ENCODE measurements at places on chromosomes 5 and 9.

GRCh38 chr5:25974451-25974850 is 1063.9 kb downstream of the CDH9 start:
- no peaks in the 10 kb centered on the region for H3K27me3 ChIP-seq
- no peak overlapping the region for H3K4me3 ChIP-seq
- no peak for DNase-seq
- H3K27ac ChIP-seq: no peak overlapping the region
- H3K36me3 ChIP-seq: no peaks in the 10 kb centered on the region
- H3K4me1 ChIP-seq: no peaks in the 10 kb centered on the region

DNA sequence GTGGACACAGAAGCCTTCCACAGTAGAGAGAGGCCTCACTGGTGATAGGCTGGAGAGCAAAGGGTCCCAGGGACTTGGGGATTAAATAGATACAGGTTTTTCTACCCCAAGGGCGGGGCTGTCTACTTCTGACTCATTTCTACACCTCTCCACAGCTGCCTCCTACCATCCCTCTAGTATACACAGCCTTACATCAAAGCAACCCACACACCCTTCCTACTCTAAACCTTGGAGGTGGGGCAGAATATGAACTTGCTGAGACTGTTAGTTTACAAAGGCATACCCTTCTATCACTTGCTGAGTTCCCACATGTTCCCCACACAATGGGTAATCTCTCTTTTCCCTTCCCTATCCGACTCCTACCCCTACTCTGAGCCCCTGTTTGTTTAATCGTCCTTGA is 19.9 kb upstream of the PCA3 start:
- H3K4me1 ChIP-seq: no peaks in the 10 kb centered on the region
- no peak overlapping the region for H3K27ac ChIP-seq
- peaks cover 2% of the 10 kb centered on the region for H3K27me3 ChIP-seq

DNA sequence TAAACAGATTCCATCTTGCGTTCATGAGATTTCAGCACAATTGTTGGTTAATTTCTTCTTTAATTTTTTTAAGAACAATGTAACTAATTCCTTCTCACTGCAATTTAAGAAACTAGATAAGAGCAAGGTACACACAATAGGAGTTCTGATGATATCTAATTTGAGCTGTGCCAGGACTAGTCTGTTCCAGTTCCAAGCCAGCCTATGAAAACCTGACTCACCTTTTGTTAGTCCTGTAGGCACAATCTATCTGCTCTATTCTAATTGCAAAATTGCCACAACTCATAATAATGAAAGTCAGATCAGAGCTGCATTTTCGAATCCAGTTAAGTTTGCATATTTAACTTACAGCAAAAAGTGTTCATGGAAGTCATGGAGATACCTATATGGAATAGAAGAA is 494.1 kb upstream of the TUSC1 start:
- no peak for DNase-seq
- no peak overlapping the region for H3K4me3 ChIP-seq
- H3K27ac ChIP-seq: no peak overlapping the region
- H3K4me1 ChIP-seq: no peaks in the 10 kb centered on the region
- H3K36me3 ChIP-seq: no peaks in the 10 kb centered on the region

- H3K4me1 ChIP-seq: no peaks in the 10 kb centered on the region
- H3K4me3 ChIP-seq: no peak overlapping the region
- H3K27me3 ChIP-seq: no peaks in the 10 kb centered on the region
- DNase-seq: no peak
- no peaks in the 10 kb centered on the region for H3K36me3 ChIP-seq
These were observed 1294.2 kb downstream of the EFNA5 start for GRCh38 chr5:106376522-106376921.

- no peak overlapping the region for H3K27ac ChIP-seq
- no peaks in the 10 kb centered on the region for H3K36me3 ChIP-seq
- no peak overlapping the region for H3K4me3 ChIP-seq
- no peaks in the 10 kb centered on the region for H3K4me1 ChIP-seq
- DNase-seq: no peak
These were observed 30.3 kb downstream of the PDGFRB start for GRCh38 chr5:150125334-150125733.

GRCh38 chr5:43256261-43256966 is 56.8 kb downstream of the HMGCS1 start:
- DNase-seq: no peak

DNA sequence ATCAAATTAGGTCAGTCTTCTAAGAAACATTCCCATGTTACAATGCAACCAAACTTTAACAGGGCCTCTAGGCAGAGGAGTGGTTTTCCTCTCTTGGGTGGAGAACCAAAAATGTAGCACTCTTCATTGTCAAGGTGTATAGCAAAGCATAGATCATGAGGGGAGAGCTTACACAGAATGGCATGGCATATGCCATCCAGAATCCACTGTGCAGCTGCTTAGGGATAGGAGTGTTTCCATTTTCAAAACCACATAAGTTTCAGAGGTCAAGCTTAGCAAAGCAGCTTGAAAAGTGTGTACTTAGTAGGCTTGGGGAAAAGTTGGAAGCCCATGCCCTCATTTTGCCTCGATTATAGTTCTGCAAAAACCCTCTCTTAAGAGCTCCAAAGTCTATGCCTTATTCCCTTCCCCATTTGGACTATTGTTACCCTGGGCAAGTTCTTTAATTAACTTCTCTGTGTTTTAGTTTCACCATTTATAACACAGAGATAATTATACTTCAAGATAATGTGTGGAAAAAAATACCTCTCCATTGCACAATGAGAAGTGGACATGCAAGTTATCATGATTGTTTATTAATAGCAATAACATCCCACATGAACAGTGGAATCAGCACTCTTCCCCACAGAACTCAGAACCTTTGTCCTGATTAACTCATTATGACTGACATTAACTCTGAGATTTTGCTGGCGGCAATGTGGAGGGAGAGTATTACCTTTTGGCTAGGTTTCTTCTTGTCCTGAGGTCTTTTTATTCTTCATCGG is 398.9 kb upstream of the WWC1 start:
- DNase-seq: no peak
- H3K36me3 ChIP-seq: no peaks in the 10 kb centered on the region
- no peak overlapping the region for H3K4me3 ChIP-seq

DNA sequence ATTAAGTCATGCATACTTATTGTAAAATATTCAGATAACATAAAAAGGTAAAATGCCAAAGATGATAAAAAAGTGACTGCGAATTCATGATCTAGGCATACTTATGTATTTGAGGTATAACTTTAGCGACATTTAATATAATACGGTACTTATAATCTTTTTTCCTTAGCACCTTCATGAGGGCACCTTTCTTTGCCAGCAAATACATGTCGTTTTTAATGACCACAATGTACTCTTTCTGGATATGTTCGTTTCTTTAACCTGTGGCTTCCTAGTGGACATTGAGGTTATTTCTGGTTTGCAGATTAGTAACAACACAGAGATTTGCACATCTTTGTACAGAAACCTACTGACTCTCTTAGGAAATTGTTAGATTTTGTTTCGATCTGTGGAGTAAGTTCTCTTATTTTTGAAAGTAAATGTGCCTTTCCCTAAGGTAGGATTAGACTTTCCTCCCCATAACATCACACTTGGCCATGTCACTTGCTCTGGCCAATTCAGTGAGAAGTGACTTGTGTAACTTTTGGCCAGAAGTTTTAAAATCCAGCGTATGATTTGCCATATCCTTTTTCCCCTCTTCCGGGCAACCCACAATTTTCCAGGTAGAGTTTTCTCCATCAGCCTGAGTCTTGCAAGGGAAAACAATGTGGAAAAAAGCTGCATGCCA is 24.4 kb downstream of the ANKRD33B start:
- peaks cover 9% of the 10 kb centered on the region for H3K27me3 ChIP-seq
- no peak overlapping the region for H3K27ac ChIP-seq
- H3K36me3 ChIP-seq: peaks cover 5% of the 10 kb centered on the region
- no peak overlapping the region for H3K4me3 ChIP-seq
- no peak for DNase-seq

- no peaks in the 10 kb centered on the region for H3K4me1 ChIP-seq
- no peak overlapping the region for H3K27ac ChIP-seq
- no peak for DNase-seq
- no peak overlapping the region for H3K4me3 ChIP-seq
- H3K36me3 ChIP-seq: no peaks in the 10 kb centered on the region
- H3K27me3 ChIP-seq: no peaks in the 10 kb centered on the region
These were observed 497.6 kb upstream of the CD180 start for GRCh38 chr5:67693956-67694809.

GRCh38 chr9:85425153-85425611 is 316.6 kb downstream of the AGTPBP1 start:
- no peak overlapping the region for H3K4me3 ChIP-seq
- no peaks in the 10 kb centered on the region for H3K4me1 ChIP-seq
- no peaks in the 10 kb centered on the region for H3K36me3 ChIP-seq
- H3K27me3 ChIP-seq: peaks cover 14% of the 10 kb centered on the region
- H3K27ac ChIP-seq: no peak overlapping the region

- no peaks in the 10 kb centered on the region for H3K4me1 ChIP-seq
- H3K27ac ChIP-seq: no peak overlapping the region
- no peak overlapping the region for H3K4me3 ChIP-seq
- H3K27me3 ChIP-seq: no peaks in the 10 kb centered on the region
- peaks cover 3% of the 10 kb centered on the region for H3K36me3 ChIP-seq
These were observed 64.3 kb downstream of the GOLM1 start for GRCh38 chr9:86034863-86035734.

GRCh38 chr9:111803924-111804323 is 9.2 kb upstream of the SHOC1 start:
- peaks cover 30% of the 10 kb centered on the region for H3K4me1 ChIP-seq

DNA sequence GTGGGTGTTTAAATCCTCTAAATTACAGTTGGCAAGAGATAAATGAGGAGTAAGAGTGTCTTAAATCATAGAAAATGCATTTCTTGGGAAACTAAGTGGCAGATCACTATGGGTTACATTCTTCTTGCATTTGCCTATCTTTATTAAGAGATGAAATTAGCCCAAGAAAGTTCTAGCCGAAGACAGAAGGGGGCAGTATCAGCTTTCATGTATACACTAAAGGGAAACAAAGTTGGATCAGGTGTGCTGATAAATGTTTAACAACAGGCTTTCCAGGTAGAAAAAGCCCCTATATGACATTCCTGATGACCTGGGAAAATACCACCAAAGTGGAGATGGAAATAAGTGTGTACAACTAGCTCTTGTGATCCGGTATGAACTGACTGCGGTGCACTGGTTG is 81.9 kb upstream of the TLR4 start:
- no peak for DNase-seq
- no peak overlapping the region for H3K27ac ChIP-seq
- H3K4me1 ChIP-seq: no peaks in the 10 kb centered on the region
- H3K4me3 ChIP-seq: no peak overlapping the region
- no peaks in the 10 kb centered on the region for H3K36me3 ChIP-seq
- no peaks in the 10 kb centered on the region for H3K27me3 ChIP-seq

- no peak for DNase-seq
- H3K27ac ChIP-seq: no peak overlapping the region
- no peaks in the 10 kb centered on the region for H3K27me3 ChIP-seq
- no peak overlapping the region for H3K4me3 ChIP-seq
These were observed 514.2 kb downstream of the SPOCK1 start for GRCh38 chr5:136984772-136985446.

- no peaks in the 10 kb centered on the region for H3K4me1 ChIP-seq
- no peaks in the 10 kb centered on the region for H3K36me3 ChIP-seq
- H3K27ac ChIP-seq: no peak overlapping the region
- no peak for DNase-seq
- no peak overlapping the region for H3K4me3 ChIP-seq
These were observed 202.2 kb downstream of the NFIB start for GRCh38 chr9:14111696-14112095.

DNA sequence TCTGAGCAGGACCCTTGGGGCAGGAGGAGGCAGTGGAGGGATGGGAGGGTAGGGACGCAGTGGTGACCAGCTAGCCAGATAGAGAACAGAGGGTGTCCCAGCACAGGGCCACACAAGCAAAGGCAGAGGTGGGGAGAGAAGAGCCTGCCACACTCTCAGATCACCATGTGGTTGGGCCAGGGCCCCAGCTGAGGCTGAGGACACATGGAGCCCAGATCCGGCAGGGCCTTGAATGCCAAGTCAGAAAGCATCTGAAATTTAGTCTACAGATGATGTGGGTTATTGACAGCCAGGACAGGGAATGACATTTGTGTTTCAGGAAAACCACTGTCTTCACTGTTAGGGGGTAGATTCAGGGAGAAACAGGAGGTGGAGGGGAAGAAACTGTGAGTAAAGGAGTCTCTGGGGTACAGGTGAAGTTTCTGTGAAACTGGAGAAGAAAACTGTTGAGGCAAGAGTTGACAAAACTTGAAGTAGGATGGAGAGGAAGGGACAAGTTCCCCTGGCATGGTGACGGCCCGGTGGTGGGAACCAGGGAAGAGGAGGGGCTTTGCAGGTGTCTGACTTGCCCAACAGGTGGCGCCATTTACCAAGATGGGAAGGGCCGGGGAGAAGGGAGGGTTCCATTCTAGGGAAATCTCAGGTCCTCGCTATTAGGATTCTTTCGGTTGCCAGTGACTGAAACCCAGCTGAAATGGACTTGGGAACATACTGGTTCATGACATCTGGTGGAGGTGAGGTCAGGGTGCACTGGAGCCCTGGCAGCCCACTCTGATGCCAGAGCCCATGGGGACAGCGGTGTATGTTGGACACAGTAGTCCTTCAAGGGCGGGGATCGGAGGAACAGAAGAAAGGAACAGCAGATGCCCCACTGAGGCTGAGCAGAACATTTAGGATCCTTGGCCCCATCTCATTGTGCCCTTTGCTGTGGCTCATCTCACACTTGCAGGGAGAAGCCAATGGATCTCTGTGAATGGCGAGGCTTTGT is 100.1 kb downstream of the KCNIP1 start:
- DNase-seq: peak; percentile 71
- H3K36me3 ChIP-seq: no peaks in the 10 kb centered on the region
- peaks cover 33% of the 10 kb centered on the region for H3K27me3 ChIP-seq
- no peak overlapping the region for H3K27ac ChIP-seq

- H3K36me3 ChIP-seq: peaks cover 31% of the 10 kb centered on the region
- H3K4me1 ChIP-seq: peaks cover 45% of the 10 kb centered on the region
- no peak overlapping the region for H3K27ac ChIP-seq
- no peak overlapping the region for H3K4me3 ChIP-seq
- H3K27me3 ChIP-seq: no peaks in the 10 kb centered on the region
These were observed 38.3 kb downstream of the FAM13B start for GRCh38 chr5:137994556-137994955.
